ENCODE measurements at places on chromosomes 6 and 20.

DNA sequence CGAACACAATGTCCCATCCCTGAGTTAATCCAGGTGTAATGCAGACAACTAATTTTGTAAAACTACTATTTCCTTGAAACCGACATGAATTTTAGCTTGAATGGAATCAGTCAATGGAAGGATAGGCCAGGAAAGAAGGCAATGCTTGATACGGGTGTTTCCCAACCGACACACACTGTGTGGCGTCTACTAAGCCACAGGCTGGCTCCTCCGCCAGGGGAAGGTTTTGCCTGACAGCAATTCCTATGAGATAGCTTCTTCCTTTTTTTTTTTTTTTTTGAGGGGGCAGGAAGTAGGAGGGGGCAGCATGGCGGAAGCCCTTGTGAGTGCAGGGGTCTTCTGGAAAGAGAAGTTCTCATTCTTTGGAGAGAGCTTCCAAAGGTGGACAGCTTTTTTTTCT is 12.0 kb upstream of the LAMA4 start:
- no peak for DNase-seq

DNA sequence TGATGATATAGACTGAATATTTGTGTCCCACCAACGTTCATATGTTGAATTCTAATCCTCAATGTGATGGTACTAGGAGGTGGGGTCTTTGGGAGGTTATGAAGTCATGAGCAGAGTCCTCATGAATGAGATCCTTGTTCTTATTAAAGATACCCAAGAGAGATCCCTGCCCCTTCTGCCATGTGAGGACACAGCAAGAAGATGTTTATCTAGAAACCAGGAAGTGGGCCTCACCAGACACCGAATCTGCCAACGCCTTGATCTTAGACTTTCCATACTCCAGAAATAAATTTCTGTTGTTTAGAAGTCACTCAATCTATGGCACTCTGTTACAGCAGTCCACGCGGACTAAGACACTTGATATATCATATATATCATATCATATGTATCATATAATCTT is 67.7 kb upstream of the GCM1 start:
- no peak for DNase-seq

DNA sequence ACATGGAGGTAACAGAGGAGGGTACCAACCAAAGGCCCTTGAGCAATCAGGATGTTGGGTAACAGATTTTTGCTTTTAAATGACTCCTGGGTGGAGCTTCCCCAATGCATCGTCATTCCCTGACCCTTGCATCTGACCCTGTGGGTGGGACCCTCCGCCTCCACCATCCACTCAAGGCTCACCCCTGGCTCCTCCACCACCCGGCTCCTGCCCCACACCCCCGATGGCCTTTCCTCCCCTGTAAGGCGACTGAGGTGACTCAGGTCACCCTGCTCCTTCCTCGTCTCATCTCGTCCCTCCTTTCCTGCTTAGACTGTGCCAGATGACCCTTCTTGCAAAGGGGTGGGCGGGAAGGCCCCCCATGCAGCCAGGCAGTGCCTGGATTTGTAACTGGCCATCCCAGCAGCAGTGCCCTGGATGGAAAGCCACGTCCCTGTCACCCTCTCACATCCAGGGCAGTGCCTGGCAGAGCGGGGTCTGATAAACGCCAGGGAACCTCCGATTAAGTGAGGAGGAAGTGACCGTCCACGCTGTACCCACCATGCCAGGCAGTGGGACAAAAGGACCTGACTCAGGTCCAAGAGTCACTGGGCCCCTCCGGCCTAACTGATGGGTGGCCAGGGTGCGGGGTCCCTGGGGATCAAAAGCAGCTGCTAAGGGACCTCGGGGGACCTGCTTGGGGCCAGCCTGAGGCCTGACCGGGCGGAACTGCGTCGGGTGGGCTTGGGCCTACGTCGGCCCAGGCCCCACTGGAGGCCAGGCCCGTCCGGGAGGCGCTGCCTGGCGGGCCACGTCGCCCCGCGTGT is 624 bp upstream of the NPEPL1 start:
- DNase-seq: no peak

- DNase-seq: peak; percentile 41
Observed at GRCh38 chr20:60242836-60243505, 284.7 kb downstream of the CDH26 start.

- DNase-seq: no peak
Observed at GRCh38 chr6:70957284-70957617, 391 bp upstream of the B3GAT2 start.

DNA sequence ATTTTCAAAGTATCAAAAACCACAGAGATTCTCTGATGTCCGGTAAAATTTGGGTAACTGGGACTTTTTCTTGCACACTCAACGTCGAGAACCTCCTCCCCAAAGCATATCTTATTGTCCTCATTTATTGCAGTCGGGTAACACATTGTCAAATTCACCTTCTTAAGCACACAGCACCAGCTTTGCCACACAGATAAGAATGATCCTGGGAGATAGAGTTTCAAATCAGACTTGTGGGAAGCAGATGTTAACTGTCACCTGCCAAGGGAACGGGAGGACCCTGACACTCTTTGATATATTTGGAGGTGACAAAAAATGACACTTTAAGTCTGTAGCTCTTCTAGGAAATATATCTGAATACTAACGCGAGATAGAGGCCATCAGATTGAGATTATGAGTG is 282.1 kb upstream of the BMP2 start:
- DNase-seq: no peak

DNA sequence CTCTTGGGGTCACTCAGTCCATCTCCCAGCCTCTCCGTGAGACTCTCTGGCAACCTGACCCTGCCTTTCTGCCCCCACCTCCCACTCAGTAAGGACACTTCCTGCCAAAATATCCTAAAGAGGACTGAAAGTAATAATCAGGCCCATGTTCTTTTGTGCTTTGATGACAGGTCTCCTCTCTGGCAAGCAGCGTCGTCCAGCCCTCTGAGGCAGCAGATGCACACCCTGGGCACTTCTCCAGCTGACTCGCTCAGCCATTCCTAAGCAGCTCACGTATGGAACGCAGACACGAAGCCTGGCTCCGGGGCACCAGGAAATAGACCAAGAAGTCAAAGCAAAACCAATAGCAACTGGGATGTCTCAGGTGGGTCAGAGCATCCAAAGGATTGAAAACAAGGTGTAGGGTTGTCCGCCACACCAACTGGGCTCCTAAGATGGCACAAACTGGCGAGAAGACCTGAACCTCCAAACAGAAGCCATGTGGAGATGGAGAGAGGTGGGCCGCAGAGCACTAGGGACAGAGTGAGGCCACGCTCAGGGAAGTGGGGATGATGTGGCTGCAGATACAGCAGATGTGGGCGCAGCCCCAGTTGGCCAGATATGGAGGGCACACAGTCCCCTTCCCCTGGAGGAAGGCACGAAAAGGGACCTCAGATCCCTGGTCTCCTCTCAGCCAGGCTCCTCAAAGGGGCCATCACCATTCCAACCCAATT is 99.3 kb downstream of the PRND start:
- DNase-seq: peak; percentile 50

- peak; percentile 74 for DNase-seq
Observed at GRCh38 chr20:56974499-56975250, 291.8 kb downstream of the BMP7 start.

DNA sequence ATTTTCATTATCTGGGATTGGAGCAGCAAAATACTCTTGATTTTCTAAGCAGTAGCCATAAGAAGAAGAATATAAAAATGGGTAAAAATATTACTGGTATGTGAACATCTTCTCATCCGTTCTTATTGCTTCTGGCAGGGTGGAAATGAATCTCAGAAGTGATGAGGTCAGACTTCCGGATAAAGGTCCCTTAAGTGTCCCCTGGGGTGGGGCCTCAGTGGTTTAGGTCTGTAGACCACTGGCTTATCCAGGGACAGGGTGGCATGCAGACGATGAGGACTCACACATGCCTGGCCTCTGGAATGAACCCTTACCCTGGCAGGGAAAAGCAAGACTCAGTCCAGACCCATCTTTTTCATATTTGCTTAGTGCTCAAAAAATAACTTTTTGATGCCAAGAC is 143.3 kb downstream of the UST start:
- no peak for DNase-seq

DNA sequence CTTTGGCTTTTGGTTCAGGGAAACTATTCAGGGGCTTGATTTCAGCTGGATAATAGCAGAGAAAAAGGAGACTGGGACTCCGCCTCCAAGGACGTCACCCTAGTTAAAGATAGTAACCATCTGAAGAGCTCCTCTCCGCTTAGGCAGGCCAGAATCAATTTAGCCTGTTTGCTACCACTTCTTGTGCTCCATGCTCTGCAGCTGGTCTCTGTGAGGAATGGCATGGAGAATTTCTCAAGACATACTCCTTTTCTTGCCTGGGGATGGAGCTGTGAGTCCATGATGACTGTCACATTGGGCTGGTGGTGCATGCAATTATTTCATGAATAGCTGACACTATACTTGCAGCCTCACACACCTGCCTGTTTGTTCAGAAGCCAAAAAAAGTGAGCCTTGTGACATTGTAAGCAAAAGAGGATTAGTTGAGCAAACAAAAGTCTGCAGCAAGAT is 61.4 kb downstream of the TXLNB start:
- DNase-seq: no peak

- no peak for DNase-seq
Observed at GRCh38 chr6:129342796-129343195, 367.2 kb downstream of the ARHGAP18 start.

GRCh38 chr20:8242066-8242465 is 110.0 kb downstream of the PLCB1 start:
- no peak for DNase-seq

GRCh38 chr6:2502096-2502997 is 248.4 kb downstream of the MYLK4 start:
- DNase-seq: no peak

DNA sequence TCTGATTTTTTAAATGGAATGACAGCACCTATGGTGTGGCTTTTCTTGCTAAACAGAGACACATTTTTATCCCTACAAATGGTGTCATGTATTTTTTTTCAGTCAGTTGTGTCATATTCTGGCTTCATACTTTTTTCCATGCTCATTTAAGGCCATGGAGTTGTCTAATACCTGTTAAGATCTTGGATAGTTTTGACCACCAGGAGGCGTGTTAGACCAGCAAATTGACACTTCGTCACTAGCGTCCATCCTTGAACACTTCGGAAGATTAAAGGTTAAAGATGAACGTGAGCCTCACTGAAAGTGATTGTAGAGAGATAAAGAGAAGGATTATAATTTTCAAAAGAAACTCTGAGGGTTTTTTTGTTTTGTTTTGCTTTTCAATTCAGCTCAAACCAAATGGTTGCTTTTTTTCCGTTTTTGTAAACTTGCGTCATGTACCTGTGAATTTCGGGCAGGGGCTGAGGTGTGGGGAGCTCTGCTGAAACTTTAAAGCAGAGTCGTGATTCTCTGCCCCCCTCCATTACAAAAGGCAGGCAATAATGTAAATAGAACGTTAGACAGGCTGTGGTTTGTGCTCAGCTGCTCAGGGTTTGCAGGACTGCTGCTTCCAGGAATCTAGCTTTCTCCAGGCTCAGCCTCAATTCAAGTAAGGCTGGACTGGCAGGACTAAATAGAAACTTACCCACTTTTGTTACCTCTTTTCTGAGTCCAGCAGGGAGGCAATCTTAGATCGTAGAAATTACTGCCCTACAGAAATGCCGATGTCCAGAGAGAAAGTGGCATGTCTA is 245.1 kb downstream of the FOXA2 start:
- DNase-seq: peak; percentile 52

DNA sequence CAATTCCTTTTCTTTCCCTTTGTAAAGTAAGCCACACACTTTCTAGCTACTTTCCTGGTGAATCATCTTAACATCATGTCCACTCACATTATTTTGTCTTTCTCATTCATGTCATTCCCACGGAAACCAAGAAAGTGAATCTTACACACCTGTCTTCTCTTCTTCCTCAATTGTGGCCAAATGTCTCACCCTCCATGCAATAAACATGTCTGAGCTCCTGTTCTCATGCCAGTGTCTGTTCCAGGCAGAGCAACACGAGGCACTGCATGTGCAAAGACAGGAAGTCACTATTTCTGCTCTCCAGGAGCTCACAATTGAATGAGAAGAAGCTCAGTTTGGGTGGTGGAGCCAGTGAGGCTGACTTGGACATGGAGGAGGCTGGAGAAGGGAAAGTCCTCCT is 29.0 kb upstream of the TMEM244 start:
- DNase-seq: peak; percentile 59

DNA sequence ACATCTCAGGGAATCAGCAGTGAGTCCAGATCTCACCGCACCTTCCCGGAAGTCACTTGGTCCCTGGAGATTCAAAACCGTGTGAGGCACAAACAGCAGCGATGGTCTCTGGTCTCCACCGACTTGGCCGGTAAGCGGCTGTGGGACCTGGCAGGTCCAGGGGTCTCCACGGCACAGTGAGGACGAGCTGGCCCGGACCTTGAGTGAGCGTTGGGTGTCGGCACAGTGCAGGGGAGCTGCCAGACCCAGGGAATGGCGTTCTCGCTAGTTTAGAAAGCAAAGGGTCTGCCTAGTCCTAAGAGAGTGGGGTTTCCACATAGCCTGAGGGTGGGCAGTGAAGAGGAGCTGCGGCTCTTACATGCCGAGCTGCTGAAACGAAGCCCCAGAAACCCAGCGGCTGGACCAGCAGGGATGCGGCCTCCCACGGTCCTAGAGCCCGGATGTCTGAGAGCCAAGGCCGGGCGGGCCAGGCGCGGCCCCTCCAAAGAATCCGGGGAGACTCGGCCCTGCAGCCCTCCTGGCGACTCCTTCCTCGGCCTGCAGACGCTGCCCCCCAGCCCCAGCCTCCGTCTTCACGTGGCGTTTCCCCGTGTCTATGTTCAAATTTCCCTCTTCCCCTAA is 185.0 kb downstream of the ERMARD start:
- no peak for DNase-seq

Data from urothelium cell line (cell line).